CD4-positive, CD25-positive, alpha-beta regulatory T cell (primary cell): ENCODE measurements at places on chromosomes 1 and 21. TPM values are rescaled to one million over a fixed set of nuclear protein-coding genes. Genes with fewer than 3 reads are reported as not detected.

Gene CCT8
- 94.6 TPM for total RNA-seq

Gene NUDT4B
- total RNA-seq, result not detected

Gene ZNF695
- not detected for total RNA-seq

Gene TRIM45
- 0.84 TPM for total RNA-seq

DNA sequence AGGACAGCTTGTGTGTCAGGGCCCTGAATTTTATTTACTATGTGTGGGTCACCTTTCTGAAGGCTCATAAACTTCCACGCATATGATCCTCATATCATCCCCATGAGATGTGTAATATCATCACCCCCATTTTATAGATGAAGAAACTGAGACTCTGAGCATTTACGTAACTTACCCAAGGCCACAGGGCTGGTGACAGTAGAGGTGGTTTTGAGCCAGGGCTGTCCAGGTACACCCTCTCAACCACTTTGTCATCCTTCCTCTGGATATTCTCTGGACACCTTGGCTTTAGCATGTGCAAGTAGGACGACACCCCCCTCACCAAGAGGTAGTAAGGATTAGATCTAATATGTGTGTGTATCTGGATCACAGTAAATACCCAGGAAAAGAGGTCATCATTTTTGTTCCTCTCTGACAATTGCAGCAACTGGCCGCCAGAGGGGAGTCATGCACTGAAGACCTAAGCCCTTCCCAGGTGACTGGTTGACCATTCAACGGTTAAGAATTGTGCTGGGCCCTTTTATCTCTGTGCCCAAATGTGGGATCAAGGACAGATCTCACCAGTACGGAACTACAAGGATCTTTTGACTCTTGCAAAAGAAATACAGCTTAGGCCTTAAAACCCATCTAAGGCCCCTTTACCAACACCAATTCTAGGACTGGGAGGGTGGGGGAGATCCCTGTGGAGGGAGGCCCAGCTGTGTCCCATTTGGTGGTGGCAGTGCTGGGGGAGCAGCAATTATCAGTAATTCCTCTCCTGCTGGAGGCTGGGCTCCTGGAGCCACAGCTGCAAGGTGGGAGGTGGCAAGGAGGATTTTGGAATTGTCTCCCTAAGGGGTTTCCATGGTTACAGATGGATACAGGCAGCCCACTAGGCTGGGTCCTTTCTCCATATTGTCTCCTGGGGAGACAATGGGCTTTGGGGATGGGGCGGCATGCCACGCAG is 13.7 kb upstream of the E2F2 start:
- no peak overlapping the region for H3K27ac ChIP-seq
- no peaks in the 10 kb centered on the region for H3K36me3 ChIP-seq
- no peaks in the 10 kb centered on the region for H3K27me3 ChIP-seq
- peak; percentile 56 for DNase-seq
- H3K4me1 ChIP-seq, result peaks cover 13% of the 10 kb centered on the region
- H3K4me3 ChIP-seq, result no peak overlapping the region

DNA sequence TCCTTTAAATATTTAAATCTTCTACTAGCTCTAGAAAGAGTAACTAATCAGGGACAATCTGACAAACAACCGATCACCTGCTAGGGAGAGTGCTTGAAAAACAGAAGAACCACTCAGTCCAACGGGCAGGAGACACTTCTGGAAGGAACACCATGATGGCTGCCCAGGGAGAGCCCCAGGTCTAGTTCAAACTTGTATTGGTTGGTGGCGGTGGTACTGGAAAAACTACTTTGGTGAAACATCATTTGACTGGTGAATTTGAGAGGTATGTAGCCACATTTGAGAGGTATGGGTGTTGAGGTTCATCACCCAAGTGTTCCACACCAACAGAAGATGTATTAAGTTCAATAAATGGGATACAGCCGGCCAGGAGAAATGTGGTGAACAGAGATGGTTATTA is 4.8 kb upstream of the WDR47 start:
- H3K36me3 ChIP-seq, result no peaks in the 10 kb centered on the region
- H3K4me1 ChIP-seq, result no peaks in the 10 kb centered on the region
- no peak for DNase-seq
- no peaks in the 10 kb centered on the region for H3K27me3 ChIP-seq
- no peak overlapping the region for H3K27ac ChIP-seq
- no peak overlapping the region for H3K4me3 ChIP-seq

DNA sequence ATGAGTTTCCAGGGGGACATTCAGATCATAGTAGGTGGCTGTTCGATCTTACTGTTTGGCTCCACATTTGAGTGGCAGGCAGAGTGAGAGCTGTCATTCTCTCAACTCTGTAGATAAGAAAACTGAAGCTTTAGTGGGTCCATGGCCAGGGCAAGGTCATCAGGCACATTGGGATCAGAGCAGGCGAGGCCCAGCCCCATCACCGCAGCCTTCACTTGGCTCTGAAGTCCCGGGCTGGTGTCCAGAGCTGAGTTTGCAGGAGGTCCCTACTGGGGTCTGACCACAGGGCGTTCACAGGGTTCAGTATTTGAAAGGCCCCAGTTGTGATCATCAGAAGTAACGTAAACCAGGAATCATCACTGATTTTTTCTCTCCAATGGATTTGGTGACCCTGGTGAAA is 76.7 kb downstream of the OBSCN start:
- H3K4me1 ChIP-seq, result no peaks in the 10 kb centered on the region
- no peak for DNase-seq
- no peak overlapping the region for H3K4me3 ChIP-seq
- no peak overlapping the region for H3K27ac ChIP-seq
- H3K36me3 ChIP-seq, result no peaks in the 10 kb centered on the region
- H3K27me3 ChIP-seq, result no peaks in the 10 kb centered on the region

- H3K4me1 ChIP-seq, result no peaks in the 10 kb centered on the region
- H3K36me3 ChIP-seq, result no peaks in the 10 kb centered on the region
- no peak overlapping the region for H3K27ac ChIP-seq
- no peak overlapping the region for H3K4me3 ChIP-seq
- H3K27me3 ChIP-seq, result no peaks in the 10 kb centered on the region
Observed at GRCh38 chr1:245684571-245684970, 529.8 kb downstream of the KIF26B start.

DNA sequence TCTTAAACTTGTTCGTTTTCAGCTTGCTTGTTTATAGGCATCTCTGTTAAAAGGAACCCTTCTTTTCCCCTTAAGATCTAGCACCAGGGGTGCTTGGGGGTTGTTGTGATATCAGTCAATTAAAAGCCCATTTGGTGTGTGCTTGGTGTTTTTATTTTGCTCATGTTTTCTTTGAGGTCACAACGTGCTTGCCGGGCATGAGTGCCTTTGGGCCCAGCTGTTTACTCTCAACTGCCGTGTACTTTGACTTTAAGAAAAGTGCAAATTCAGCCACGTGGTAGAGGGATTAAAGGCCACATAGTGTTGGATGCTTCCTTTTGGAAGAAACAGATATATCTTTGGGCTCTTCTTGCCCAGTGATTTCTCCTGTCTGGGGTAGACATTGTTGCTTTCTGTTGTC is 10.5 kb downstream of the ARID1A start:
- DNase-seq, result no peak
- peak overlapping the region; percentile 71 for H3K4me3 ChIP-seq
- H3K36me3 ChIP-seq, result peaks cover 13% of the 10 kb centered on the region
- no peaks in the 10 kb centered on the region for H3K27me3 ChIP-seq
- peaks cover 78% of the 10 kb centered on the region for H3K4me1 ChIP-seq

DNA sequence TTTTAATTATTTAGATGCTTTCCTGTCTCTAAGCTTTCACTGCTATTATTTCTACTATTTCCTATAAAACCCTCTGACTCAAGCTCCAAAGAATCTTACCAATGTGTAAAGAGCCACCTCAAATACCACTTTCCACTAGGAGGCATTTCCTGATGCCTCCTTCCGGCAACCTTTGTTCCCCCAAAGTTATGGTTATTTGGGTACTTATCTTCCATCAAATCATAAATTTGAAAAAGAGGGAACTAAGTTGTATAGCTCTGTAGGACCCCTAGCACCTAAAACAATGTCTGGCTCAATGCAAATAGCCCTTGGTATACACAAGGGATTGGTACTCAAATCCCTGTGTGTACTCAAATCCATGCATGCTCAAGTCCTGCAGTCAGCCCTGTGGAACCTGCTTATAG is 79.6 kb downstream of the NME7 start:
- DNase-seq, result no peak
- H3K27me3 ChIP-seq, result no peaks in the 10 kb centered on the region
- H3K4me3 ChIP-seq, result no peak overlapping the region
- H3K4me1 ChIP-seq, result no peaks in the 10 kb centered on the region
- no peak overlapping the region for H3K27ac ChIP-seq
- H3K36me3 ChIP-seq, result no peaks in the 10 kb centered on the region

DNA sequence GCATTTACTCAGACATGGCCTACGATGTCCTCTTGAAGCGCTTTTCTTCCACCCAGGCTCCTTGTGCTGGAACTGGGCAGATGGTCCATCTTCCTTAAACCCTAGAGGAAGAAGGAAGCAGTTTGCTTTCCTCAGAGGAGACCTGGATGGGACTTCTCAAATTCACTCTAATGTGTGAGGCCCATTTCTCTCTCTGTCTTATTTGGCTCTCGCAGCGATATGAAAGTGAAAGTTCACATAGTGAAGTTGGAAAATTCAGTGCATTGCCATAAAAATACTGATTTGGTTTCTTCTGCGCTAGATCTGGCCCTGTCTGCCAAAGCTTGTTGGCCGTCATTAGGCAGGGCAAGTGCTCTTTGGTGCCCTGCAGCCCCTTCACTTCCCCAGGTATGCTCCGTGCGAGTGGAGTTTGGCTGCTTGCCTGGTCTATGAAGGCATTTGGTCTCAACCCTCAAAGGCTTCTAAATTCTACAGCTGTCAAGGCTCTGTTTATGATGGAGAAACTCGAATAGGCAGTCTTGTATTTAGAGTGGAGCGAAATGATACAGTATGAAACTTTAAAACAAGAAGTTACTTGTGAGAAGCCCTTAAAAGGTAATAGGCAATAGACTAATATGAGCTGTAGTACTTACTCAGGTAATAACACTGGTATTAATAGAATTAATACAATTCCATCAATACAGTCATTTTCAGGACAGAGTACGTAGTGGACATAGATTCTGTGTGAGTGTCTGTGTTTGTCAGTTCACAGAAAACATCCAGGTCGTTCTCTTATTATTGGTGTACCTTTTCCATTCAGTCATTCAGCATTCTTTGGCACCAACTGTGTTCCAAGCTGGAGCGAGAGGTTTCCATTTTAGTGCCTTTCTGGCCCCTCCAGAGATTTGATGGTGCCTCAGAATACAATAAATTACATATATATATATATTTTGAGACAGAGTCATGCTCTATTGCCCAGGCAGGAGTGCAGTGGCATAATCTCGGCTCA is 20.5 kb downstream of the SZRD1 start:
- peaks cover 4% of the 10 kb centered on the region for H3K36me3 ChIP-seq
- peaks cover 68% of the 10 kb centered on the region for H3K4me1 ChIP-seq
- H3K4me3 ChIP-seq, result peak overlapping the region; percentile 70
- H3K27me3 ChIP-seq, result no peaks in the 10 kb centered on the region
- peak overlapping the region; percentile 61 for H3K27ac ChIP-seq
- DNase-seq, result no peak

DNA sequence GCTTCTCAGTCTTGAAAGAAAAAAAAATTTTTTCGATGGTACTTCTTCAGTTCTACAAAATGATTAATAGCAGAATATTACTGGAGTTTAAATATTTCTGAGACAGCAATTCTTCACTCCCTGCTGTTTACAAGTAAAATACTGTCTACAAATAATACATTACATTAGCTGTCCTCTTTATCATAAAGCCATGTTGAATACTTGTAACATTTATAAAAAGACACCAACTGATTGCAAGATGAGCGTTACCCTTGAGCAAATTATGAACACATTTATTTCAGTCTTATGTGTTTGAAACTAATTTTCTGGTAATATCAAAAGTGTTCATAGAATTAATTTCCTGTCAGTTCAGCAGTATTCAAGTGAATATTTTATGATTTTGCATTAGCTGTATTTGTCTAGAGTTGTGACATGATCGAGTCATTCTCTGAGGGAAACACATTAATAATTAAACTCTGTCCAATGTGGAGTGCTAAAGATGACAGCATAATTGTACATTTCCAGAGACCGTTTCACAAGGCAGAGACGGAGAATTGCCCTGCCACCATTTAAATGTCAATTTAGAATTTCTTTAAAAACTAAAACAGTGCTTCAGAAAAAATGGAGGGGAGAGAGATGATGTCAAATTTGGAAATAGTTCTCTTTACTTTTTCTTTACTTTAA is 1359.0 kb upstream of the ADGRL4 start:
- no peak overlapping the region for H3K27ac ChIP-seq
- H3K27me3 ChIP-seq, result no peaks in the 10 kb centered on the region
- H3K36me3 ChIP-seq, result no peaks in the 10 kb centered on the region
- H3K4me1 ChIP-seq, result no peaks in the 10 kb centered on the region
- no peak for DNase-seq

- H3K36me3 ChIP-seq, result no peaks in the 10 kb centered on the region
- DNase-seq, result peak; percentile 5
- peaks cover 25% of the 10 kb centered on the region for H3K27me3 ChIP-seq
- peak within 1 kb of the TSS; percentile 31 for H3K4me3 ChIP-seq
Observed at GRCh38 chr1:218344814-218345672, at the start of gene TGFB2. TGFB2 (plus strand) TSS chr1:218345336; CDS start chr1:218346702, 1,366 bp downstream.

DNA sequence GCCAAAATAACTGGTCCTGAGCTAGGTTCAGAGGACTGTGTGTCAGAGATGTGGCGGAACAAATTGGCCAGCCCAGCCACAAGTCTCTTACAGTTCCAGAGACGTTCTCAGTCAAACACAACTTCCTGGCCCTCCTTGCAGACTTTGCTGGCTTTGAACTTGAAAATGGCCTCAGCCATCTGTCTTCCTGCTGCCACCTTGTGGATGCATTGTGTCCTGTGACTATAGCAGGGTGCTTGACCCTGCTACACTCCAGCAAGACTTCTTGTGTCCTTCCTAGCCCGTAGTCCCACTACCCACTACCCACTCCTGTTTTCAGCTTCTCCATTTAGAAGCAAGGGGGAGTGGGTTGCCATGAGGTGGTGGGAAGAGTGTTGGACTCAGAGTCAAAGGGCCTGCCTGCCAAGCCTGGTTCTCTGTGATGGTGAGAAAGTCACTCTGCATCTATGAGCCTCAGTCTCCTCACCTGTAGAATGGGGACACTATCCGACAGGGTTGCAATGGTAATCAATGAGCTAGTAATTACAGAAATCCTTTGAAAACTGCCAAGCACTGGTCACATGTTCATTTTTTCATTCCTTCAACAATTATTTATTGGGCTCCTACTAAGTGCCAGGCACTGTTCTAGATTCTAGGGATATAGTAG is 109.9 kb downstream of the IGSF21 start:
- no peaks in the 10 kb centered on the region for H3K36me3 ChIP-seq
- H3K4me3 ChIP-seq, result no peak overlapping the region
- DNase-seq, result no peak
- H3K27me3 ChIP-seq, result no peaks in the 10 kb centered on the region

- H3K36me3 ChIP-seq, result no peaks in the 10 kb centered on the region
- no peak overlapping the region for H3K4me3 ChIP-seq
- no peaks in the 10 kb centered on the region for H3K4me1 ChIP-seq
Observed at GRCh38 chr1:6572653-6573383, 7.0 kb upstream of the ZBTB48 start.

DNA sequence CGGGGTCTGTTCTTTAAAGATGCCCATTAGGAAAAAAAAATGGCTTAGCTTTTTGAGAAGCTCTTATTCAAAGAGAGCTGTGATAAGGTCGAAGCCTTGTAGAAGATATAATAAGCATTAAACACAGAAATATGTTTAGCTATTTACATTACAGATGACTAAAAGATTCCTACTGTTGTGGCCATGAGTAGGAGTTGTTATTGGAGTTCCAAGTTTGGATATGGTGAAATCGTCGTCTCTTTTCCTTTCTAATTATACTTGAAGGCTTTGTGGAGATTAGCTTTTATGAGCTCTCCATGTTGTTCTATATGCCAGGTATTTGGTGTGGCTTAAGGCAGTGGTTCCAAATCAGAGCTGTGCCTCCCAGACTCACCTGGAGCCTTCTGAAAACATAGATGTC is 79.9 kb upstream of the LAMC2 start:
- H3K27ac ChIP-seq, result no peak overlapping the region
- H3K27me3 ChIP-seq, result no peaks in the 10 kb centered on the region
- DNase-seq, result no peak
